NCI-H446 treated with DMSO at 0.1 percent for 48 hours (cell line): ENCODE measurements at places on chromosomes 7 and 10.

DNA sequence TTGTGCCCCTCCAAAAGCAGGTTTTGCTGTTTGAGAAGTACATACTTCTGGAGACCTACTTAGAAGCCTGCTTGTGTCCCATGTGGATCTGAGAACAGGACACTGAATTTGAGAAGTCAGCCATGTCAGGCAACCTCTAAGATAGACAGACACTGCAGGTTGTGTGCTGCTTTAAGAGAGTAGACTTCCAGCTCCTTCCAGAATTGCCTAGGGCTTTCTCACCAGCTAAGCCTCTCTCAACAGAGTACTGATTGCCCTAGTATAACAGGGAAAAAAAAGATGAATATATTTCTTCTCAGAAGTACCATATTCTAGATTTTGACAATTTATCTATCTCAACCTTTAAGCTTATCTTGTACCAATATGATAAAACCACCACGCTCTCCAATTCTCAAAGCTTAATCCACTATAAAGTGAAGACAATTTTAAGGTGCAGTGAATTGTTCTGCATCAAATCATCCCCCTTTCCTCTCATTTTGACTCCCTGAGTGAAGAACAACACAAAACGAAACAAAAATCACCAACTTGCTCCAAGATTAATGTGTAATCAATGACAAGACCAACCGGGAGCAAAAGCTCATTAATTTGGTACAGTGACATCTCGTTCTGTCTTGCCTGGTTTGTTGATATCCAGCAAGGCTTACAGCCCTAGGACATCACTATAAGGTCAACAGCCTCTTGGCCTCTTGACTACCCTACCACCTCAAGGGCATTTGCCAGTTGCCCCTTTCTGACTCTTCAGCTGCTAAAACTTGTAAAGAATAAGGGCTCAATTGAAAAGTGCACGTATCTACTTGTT is 214.6 kb downstream of the SORCS1 start:
- DNase-seq, result no peak

DNA sequence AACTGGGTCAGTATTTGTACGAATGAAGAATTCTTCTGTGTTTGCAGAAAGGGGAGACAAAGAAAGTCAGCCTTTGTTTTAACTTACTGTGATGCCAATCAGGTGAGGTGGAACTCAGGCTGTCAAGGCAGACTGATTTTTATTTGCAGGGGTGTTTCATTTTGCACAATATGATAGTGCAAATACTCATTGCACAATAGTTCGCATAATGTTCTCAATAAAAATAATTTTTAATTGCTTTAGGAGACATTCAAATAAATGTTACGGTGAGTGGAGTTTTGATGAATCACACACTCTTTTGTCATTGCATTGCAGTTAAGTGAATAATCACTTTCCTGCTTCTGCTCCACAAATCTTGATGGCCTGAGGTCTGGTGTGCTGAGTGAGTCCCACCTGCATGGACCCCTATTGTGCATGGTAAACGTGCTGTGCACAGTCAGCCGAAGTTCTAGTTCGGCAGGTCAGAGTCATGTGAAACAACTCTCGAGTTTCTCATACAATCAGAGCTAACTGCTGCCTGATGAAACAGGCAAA is 141.3 kb upstream of the FZD8 start:
- DNase-seq, result no peak

GRCh38 chr10:19505320-19506312 is 310.6 kb upstream of the PLXDC2 start:
- no peak for DNase-seq

DNA sequence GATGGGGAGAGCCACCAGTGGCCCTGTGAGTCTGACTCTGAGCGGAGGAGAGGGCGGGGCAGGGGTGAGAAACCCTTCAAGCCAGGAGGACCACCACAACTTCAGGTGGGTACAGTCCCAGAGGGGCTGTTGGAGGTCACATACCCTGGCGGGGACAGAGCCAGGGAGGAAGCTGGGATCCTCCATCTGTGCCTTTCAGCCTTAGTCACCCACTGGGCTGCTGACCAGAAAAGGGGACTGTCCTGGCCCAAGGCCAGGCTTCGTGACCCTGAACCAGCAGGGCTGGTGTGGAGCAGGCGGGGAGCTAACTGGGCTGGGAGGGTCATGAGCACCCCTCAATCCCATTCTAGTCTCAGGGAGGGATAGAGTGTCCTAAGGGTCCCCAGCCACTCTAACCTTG is 1.5 kb upstream of the CALHM3 start:
- DNase-seq, result no peak

DNA sequence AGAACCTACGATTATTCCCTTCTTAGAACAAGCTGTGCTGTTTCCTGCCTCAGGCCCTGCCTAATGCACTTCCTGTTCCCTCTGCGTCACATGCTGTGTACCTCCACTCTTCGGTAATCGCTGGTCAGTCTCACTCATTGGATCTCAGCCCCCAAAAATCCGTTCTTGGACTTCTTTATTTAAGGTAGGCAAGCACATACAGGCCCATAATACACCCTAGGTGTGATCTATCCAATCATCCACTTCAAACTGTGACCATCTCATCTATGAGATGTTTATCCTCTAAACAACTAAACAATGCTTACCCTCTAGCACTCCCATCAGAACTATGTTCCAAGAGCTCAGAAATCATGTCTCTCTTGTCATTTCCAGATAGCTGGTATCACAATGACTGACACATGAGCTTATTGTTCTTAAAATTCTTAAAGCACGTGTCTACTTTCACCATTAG is 83.9 kb downstream of the CADPS2 start:
- no peak for DNase-seq

DNA sequence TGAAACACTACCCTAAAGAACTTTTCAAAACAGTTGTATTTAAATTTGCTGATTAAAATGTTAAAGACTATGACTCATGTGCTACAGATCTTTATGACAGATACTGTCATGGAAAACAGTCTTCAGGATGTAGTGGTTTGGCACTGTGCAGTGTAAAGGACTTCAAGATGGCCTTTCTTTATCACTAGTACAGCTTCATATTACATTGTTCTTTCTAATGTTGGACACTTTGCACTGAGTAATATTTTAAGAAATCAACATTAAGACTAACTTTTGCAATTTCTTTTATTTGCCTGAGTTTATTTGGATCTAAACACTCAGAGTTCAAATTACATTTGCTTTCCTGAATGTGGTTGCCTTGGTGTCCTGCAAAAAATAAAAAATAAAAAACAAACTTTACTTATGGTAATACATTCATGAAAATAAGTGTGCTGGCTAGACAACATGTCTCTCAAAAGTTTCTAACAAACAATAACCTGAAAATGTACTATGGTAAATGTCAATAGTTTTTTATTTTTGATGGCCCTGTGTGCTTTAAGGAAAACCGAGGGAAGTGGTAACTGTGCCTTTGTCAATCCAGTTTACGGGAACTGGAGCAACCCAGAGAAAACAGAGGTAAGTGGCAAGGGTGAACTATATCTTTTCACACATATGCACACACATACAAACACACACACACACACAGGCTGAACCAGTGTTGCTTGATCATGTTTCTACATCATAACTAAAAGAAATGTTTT is 85.9 kb upstream of the PLXDC2 start:
- no peak for DNase-seq

- no peak for DNase-seq
Measured at GRCh38 chr10:115802911-115803310, 470.1 kb downstream of the GFRA1 start.

DNA sequence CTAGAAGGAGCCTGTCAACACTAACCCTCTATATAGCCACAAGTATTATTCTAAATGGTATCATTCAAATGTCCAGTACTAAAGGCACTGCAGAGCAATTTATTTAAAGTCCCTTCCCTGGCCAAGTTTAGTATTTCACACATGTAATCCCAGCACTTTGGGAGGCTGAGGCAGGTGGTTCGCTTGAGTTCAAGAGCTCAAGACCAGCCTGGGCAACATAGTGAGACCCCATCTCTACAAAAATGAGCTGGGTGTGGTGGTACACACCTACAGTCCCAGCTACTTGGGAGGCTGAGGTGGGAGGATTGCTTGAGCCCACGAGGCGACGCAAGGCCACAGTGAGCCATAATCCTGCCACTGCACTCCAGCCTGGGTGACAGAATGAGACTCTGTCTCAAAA is 3.6 kb downstream of the GNA12 start:
- DNase-seq, result no peak

GRCh38 chr10:71454347-71454746 is 57.6 kb downstream of the CDH23 start:
- no peak for DNase-seq

DNA sequence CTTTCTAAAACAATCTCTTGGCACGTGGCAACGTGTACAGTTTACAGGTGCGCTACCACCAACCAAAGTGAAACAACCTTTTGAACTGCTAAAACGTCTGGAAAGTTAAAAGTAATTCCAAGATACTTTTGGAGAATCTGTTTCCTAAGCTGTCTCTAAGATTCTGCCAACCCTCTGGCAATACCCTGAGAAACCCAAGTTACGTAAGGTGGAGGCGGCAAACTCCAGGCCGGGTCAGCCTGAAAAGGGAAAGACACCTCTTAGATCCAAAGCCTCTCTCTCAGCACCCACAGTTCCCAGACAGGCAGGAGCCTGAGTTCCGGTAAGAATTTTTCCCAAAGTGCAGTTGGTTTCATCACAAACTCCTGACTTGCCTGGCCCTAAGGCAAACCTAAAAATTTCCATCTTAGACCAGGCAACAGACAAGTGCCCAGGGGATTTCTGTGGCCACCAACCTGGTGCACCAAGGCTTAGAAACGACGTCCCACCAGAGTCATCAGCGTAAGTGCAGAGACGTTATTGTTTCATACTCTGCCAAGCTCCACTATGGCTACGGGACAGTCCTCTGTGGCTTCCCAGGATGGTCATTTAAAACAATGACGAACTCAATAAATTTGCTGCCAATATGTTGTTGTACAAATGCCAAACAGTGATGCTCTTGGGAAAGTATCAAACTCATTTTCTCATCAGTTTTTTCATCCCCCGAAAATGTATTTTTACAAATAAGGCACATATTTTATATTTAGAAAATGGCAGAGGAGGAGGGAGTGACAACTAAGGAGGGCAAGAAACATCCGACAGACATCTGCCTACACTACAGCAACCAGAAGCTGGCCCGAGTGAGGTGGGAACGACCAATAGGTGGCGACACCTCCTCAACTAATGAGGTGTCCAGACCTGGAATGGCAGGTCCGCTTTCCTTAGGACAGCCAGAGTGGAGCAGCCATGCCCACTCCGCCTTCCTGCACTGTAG is 205.8 kb upstream of the FRMD4A start:
- no peak for DNase-seq

DNA sequence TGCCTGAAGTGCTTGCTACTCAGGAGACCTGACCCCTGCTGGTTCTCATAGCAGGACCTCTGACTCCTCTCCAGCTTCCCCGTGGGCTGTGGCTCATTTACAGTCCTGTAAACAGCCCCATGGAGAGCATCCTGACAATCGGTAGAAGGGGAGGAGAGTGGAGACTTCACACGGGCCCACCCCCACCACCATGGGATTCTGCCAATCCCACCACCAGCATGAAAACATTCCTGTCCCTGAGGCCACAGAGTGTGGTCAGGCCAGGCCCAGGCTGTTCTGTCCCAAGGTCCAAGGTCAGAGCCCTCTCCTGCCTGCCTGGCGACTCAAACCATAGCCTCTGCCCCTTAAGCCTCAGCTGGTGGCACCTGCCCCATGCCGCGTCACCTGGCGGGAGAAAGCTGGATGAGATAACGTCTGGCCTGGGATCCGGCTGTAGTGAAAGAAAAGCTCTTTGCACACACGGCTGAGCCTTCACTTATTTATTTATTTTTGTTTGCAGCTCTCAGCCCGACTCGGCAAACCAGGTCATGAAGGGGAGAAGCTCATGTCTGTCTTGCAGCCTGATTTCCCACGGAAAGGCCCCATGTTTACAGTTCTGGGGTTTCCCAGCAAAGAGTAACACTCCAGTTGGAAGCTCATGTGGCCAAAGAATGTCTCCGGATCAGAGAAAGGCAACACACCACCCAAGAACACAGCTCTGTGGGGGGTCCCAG is 293.6 kb upstream of the ZMIZ1 start:
- DNase-seq, result no peak

GRCh38 chr10:78342827-78343653 is 309.4 kb downstream of the RPS24 start:
- DNase-seq, result no peak

DNA sequence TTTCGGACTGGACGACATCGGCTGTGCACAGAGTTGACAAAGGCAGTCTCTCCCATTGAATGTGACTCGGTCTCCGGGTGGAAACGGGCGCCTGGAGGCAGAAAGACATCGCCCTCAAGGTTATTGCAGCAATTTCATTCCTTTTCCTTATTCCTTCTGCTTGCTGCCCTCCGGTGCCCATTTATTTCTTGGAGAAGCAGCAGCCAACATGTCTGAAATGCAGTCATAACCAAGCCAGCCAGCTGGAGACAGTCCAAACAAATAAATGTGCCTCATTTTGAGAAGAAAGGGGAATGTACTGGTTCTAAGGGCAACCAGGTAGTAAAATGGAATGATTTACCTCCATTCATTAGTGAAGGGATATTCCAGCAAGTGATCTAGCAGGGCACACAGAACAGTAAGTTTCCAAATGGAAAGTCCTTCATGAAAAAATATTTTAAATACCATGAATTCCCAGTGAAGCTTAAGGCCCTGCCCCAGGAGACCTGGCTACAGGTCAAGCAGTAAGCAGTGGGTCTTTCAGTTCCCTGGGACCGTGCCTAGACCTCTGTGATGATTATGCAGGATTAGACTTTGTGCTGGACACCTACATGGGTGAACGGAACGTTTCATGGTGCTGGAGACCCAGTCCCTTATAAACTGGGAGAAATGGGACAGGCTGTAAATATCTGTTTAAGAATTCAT is 86.6 kb downstream of the ABLIM1 start:
- DNase-seq, result peak; percentile 30

GRCh38 chr10:130358981-130359650 is 222.9 kb downstream of the GLRX3 start:
- no peak for DNase-seq

- peak; percentile 67 for DNase-seq
Measured at GRCh38 chr7:19327018-19327417, 181.8 kb upstream of the FERD3L start.

- no peak for DNase-seq
Measured at GRCh38 chr10:369684-370448, 234.6 kb downstream of the ZMYND11 start.

GRCh38 chr10:127922675-127923366 is 15.9 kb downstream of the PTPRE start:
- no peak for DNase-seq
